ENCODE measurements at places on chromosomes 2 and 18.

GRCh38 chr2:84144345-84144744 is 314.7 kb downstream of the SUCLG1 start:
- no peak for DNase-seq

- DNase-seq = no peak
These were observed 4.9 kb downstream of the DLGAP1 start for GRCh38 chr18:4450065-4450658.

DNA sequence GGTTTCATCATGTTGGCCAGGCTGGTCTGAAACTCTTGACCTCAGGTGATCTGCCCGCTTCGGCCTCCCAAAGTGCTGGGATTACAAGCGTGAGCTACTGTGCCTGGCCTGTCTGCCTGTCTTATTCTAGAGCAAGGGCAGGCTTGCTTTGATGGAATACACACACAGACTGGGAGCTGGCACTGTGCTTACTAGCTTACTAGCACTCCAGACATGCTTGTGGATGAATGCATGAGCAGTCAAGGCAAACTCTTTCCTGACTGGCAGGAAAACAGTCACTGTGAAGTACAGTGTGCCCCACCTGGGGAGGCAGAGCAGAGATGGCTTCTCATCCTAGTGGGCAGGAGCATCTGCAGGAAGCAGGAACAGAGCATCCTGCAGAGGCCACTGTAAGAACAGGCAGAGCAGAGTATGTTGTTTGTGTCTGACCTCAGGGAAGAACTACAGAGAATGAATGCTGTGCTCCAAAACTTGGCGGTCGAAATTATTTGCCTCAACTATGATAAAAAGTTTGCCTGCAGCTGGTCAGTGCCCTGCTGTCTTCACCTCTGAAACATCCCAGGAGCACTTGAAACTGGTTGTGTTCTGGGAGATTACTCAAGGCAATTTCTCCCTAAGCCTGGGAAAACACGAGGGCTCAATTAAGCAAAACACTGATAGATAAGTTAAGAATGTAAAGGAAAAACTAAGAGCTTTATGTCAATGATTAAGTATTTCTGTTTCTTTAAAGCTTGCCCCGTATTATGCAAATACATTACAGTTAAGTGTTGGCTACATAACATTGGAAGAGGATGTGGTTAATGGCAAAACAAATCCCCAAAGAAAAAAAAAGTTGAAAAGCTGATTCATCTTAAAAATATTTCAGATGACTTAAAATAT is 102.4 kb downstream of the VAPA start:
- DNase-seq = no peak

GRCh38 chr18:25425024-25425423 is 73.1 kb upstream of the ZNF521 start:
- no peak for DNase-seq

GRCh38 chr2:152588998-152589397 is 128.3 kb downstream of the PRPF40A start:
- DNase-seq = no peak
